Astrocyte (in vitro differentiated cells and primary cell): ENCODE measurements at places on chromosomes 2 and 18. TPM values are rescaled to one million over a fixed set of nuclear protein-coding genes. Genes with fewer than 3 reads are reported as not detected.

DNA sequence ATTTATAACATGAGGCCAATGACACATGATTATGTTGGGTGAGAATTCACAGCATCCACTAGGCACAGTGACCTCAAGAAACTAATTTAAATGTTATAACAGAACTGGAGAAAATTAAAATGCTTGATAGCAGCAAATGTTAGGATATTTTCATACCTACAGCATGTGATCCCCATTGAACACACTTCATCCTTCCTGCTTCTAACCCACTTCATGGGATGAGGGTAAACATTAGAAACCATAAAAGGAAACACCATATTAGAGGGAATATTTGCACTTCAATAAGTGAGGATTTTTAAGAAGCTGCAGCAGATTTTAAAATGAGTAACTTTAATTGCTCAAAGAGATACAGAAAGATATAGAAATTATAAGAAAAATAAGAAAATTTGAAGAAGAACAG is 117.1 kb downstream of the FSHR start:
- no peaks in the 10 kb centered on the region for H3K36me3 ChIP-seq
- H3K27ac ChIP-seq: no peak overlapping the region
- no peaks in the 10 kb centered on the region for H3K27me3 ChIP-seq
- no peak for DNase-seq

GRCh38 chr2:233060980-233061590 is 943 bp downstream of the INPP5D start:
- no peaks in the 10 kb centered on the region for H3K36me3 ChIP-seq
- H3K4me3 ChIP-seq: no peak overlapping the region
- no peak for DNase-seq
- no peak overlapping the region for H3K27ac ChIP-seq
- no peaks in the 10 kb centered on the region for H3K4me1 ChIP-seq
- H3K27me3 ChIP-seq: no peaks in the 10 kb centered on the region

DNA sequence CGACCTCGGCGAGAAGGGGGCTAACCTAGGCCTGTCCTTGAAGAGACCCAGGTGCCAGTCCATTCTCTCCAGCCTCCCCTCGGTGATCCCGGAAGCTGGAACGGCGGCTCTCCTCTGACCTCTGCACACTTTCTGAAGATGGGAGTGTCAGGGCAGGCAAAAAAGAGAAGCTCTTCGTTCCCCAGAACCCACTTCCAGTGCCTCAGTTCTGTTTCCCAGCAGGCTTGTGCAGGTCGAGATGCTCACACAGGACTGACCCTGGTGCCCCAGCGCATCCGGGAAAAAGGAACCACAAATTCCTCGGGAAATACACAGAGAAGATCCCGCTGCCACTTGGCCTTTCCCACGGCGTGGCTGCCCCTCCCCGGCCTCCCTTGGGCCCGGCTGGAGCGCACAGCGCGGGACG is 681 bp upstream of the PTPN18 start:
- no peak for DNase-seq
- H3K36me3 ChIP-seq: no peaks in the 10 kb centered on the region
- peaks cover 7% of the 10 kb centered on the region for H3K4me1 ChIP-seq

DNA sequence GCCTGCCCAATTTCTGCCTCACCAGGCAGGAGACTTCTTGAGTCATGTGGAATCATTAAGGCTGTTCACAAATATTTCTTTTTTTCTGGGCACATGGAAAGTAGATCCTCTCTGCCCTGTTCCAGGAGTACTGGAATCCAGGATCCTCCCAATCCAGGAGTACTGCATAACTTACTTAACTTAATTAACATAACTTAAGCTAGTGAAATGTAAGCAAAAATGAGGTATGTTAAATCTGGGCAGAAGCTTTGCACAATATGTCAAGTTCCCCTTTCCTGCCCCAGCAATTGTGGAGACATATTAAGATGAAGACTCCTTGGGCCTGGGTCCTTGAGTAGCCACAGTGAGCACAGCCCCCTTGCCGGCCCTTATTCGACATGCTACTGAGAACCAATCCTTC is 3.2 kb downstream of the CD207 start:
- no peak overlapping the region for H3K27ac ChIP-seq
- H3K4me1 ChIP-seq: no peaks in the 10 kb centered on the region
- no peak for DNase-seq

ANKRD53 gene
- total RNA-seq: 0.94 and 1.1 TPM in 2 replicates

ALPI gene
- not detected in 2 replicates for total RNA-seq

WDR43 gene
- 71.9 and 83.9 TPM in 2 replicates for total RNA-seq

DNA sequence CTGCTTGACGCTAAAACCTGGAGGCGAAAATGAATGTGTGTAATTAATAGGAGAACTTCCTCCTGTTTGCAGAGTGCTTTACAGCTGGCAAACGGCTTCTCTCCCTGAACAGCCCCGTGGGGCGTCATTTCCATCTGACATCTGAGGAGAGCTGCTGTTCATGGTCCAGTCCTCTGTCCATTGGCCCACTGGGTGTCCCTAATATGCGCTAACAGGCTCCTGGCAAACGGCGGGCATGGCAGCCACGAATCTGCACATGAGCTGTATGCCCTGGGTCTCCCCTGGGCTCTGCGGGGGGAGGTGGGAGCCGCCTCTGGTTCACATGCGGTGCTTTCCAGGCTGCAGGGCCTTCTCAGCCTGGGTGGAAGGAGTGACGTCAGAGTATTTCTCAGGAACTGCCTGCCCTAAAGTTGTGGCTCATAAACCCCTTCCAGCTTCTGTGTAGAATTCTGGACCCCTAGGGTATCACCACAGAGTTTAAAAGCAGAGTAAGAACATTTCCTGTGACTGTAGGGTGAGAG is 73.2 kb downstream of the LRRFIP1 start:
- no peaks in the 10 kb centered on the region for H3K36me3 ChIP-seq
- no peaks in the 10 kb centered on the region for H3K27me3 ChIP-seq
- no peak overlapping the region for H3K4me3 ChIP-seq

SCYGR4 gene
- not detected in 2 replicates for total RNA-seq
